Activated CD4-positive, alpha-beta T cell treated with anti-CD3 and anti-CD28 coated beads for 36 hours (primary cell): ENCODE measurements at places on chromosomes 16 and 17. TPM values are rescaled to one million over a fixed set of nuclear protein-coding genes. Genes with fewer than 3 reads are reported as not detected.

- H3K27me3 ChIP-seq = no peaks in the 10 kb centered on the region
- no peak for DNase-seq
- H3K27ac ChIP-seq = no peak overlapping the region
- H3K36me3 ChIP-seq = no peaks in the 10 kb centered on the region
- no peak overlapping the region for H3K4me3 ChIP-seq
- H3K4me1 ChIP-seq = no peaks in the 10 kb centered on the region
These were observed 257.6 kb downstream of the PARN start for GRCh38 chr16:14372471-14372870.

DNA sequence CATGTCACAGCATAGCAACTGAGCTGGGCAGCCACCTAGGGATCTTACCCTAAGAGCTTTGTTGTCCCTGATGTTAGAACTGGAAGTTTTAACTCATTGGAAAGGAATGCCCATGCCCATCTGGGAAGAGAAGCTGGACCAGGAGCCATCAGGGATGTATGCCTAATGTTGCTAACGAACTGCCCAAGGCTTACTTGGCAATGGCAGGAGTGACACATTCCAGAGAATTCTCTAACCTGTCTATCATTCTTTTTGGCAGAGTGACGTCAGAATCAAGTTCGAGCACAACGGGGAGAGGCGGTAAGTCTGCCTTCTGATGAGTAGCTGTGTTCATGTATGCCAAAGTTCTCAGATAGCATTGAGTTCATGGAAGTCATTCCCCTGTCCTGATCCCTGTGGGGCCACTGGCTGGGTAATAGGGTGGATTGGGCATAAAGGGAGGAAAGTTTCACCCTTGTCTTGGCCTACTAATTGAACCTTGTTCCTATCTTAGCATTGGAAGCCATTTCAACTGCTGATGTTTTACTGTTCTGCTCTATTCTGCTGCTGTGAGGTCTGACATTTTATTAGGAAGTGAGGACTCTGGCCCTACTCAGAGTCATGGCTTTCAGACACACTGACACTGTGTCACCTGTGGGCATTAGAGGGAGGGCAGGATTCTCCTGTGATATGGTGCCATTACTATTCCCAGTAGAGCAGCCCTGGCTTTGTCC is 23.7 kb downstream of the MAP3K3 start:
- DNase-seq = no peak
- H3K27me3 ChIP-seq = no peaks in the 10 kb centered on the region
- H3K36me3 ChIP-seq = peaks cover 7% of the 10 kb centered on the region
- no peak overlapping the region for H3K4me3 ChIP-seq
- H3K4me1 ChIP-seq = peaks cover 10% of the 10 kb centered on the region

- no peak overlapping the region for H3K27ac ChIP-seq
- no peaks in the 10 kb centered on the region for H3K4me1 ChIP-seq
- H3K4me3 ChIP-seq = no peak overlapping the region
- H3K27me3 ChIP-seq = no peaks in the 10 kb centered on the region
- no peaks in the 10 kb centered on the region for H3K36me3 ChIP-seq
- DNase-seq = no peak
These were observed 115.7 kb upstream of the KCNJ16 start for GRCh38 chr17:69959283-69959682.

DNA sequence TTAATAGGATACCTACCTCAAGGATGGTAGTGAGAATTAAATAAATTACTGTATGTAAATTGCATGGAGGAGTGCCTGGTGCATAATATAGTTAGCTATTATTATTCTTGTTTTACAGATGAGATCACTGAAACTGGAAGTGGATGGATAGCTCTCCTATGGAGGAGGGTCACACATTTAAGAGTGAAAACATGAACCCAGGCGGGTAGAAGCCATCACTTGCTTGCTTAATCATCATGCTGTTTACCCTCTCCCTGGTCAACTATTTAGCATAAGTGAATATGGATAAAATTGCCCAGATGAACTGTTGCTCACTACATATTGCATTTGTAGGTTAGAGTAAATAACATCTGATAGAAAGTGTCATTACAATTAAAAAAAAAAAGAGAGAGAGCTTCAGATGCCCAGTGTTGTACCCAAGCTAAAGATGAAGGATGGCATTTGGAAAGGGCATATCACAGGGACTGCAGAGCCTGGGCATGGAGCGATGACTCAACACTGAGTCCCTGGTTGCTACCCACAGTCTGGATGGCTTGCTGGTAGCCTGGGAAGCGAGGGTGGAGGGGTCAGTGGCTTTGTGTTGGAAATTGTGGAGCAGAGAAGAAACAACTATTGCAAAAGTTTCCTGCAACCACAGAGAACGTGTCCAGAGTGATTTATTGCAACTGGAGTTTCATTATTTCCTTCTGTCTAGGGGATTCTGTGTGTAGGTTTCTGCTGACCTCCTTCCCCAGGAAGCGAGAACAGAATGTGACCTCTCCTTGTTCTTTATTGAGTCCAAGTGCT is 414.4 kb downstream of the SHISA9 start:
- no peaks in the 10 kb centered on the region for H3K36me3 ChIP-seq
- H3K4me1 ChIP-seq = no peaks in the 10 kb centered on the region
- H3K27me3 ChIP-seq = no peaks in the 10 kb centered on the region

DNA sequence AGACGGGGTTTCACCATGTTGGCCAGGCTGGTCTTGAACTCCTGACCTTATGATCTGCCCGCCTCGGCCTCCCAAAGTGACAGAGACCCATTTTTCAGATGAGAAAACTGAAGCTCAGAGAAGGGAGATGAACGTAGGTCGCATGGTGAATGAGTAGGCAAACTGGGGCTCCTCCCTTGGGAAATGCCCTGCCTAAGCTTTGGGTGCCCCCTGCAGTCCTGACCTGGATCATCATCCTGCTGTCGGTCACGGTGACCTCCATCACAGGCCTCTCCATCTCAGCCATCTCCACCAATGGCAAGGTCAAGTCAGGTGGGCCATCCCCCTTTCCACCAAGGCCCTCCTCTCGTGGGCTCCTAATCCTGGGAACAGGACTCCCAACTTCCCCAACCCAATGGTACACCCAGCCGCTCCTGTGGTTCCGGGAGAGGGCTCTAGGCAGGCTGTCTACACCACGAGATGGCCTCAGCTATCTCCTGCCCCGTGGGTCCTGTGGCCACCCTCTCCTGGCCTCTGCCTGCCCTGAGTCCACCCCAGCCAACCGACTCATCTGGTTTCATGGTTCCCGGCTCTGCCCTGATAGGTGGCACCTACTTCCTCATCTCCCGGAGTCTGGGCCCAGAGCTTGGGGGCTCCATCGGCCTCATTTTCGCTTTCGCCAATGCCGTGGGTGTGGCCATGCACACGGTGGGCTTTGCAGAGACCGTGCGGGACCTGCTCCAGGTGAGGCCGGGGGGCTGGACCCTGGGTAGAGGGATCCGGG is 4.7 kb downstream of the SLC12A3 start:
- no peaks in the 10 kb centered on the region for H3K4me1 ChIP-seq
- DNase-seq = peak; percentile 64
- H3K4me3 ChIP-seq = no peak overlapping the region
- H3K27me3 ChIP-seq = no peaks in the 10 kb centered on the region
- no peaks in the 10 kb centered on the region for H3K36me3 ChIP-seq
- H3K27ac ChIP-seq = peak overlapping the region; percentile 7

DNA sequence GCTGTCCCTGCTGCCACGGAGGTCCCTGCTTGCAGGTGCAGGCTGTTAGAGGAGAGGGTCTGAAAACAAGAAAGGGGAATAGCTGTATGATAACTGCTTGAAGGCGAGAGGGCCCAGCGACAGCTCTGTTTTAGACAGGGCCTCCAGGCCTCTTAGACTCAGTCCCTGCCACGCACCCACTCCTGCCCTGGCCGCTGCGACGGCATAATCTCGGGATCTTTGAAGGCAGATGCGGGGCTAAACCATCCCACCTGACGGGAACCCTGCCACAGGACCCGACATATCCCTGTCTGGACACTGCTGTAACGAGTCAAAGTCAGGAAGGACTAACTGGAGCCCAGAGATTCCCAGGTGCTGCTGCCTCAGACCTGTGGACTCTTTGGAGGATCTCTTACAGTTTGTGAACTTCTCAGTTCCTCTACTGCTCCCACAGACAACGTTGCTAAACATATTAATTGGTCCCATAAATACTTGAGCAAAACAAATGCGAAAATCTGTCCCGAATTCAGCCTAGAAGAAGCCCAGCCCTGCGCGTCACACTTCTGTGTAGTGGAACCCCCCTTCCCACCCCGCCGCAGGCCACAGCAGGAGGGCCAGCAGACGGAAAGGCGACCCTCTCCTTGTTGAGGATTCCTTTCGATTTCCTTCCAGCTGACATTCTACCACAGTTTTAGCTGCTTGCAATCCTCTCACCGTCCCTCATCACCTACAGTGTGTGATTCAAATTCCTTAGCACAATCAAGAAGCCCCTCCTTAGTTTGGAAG is 998 bp upstream of the TMEM11 start:
- peaks cover 21% of the 10 kb centered on the region for H3K36me3 ChIP-seq
- H3K4me1 ChIP-seq = peaks cover 68% of the 10 kb centered on the region
- H3K27ac ChIP-seq = peak overlapping the region; percentile 82
- peak overlapping the region; percentile 82 for H3K4me3 ChIP-seq

DNA sequence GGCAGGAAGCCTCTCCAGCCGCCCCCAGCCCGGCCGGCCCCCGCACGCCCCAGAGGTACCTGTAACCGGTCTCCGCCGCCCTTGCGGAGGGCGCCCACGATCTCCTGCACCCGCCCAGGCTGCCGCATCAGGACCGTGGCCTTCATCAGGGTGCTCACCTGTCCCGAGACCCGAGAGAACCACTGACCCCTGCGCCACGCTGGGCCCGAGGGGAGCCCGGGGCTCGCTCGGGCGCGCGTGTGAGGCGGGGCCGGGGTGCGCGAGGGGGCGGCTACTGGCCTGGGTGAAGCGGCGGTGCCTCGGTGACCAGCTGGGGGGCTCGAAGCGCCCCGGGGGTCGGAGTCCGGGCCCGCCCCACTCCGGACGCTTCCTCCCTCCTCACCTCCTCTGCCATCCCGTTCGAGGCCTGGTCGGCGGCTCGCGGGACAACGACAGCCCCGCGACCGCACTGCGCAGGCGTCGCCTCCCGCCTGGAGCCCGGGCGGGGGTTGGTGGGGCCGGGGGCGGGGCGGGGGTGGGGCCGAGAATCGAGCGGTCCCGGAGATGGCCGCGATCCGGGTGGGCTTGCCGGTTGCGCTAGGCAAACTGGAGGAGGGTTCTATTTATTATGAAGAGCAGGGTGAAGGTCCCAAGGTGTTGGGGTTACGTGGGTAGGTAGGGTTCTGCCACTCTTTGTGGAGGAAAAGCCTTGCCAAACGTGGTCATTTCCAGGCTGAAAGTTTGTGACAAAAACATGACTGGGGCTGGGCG is at the start of gene NT5C3B:
Gene NT5C3B (minus strand): TSS at position 433 of the 750 bp plus-strand sequence. CDS start 39 bp downstream, at position 394.
- H3K36me3 ChIP-seq = peaks cover 5% of the 10 kb centered on the region
- H3K27me3 ChIP-seq = no peaks in the 10 kb centered on the region
- peak; percentile 67 for DNase-seq
- peak within 1 kb of the TSS; percentile 80 for H3K4me3 ChIP-seq

GRCh38 chr16:15041271-15042004 is 14.4 kb downstream of the NTAN1 start:
- no peak overlapping the region for H3K27ac ChIP-seq
- no peak overlapping the region for H3K4me3 ChIP-seq
- no peak for DNase-seq
- H3K36me3 ChIP-seq = peaks cover 28% of the 10 kb centered on the region
- H3K27me3 ChIP-seq = no peaks in the 10 kb centered on the region

RRAD gene
- total RNA-seq = 0.19 TPM

- no peak overlapping the region for H3K4me3 ChIP-seq
- no peak for DNase-seq
- peaks cover 5% of the 10 kb centered on the region for H3K27me3 ChIP-seq
- no peaks in the 10 kb centered on the region for H3K4me1 ChIP-seq
- no peak overlapping the region for H3K27ac ChIP-seq
These were observed 435.5 kb downstream of the CA10 start for GRCh38 chr17:51722994-51723393.

DNA sequence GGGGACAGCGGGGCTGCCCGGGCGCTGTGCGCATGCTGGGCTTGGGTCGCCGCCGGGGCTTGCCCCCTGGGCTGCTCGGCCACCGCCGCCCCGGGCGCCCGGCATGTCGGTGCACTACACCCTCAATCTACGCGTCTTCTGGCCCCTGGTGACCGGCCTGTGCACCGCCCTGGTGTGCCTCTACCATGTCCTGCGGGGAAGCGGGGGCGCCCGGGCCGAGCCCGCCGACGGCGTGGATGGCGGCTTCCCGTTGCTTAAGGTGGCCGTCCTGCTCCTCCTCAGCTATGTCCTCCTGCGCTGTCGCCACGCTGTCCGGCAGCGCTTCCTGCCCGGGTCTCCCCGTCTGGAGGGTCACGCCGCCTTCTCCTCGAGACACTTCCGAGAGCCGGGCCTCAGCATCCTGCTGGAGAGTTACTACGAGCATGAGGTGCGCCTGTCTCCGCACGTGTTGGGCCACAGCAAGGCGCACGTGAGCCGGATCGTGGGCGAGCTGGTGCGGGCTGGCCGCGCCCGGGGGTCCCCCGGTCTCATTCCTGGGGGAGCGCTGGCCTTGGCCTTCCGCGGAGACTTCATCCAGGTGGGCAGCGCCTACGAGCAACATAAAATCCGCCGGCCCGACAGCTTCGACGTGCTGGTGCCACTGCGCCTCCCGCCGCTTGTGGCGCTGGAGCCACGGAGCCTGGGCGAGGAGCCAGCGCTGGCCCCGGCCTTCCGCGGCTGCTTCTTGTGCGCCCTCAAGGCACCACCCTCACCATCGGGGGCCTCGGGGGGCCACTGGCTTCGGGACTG is 789 bp downstream of the ITPRIPL2 start:
- H3K27ac ChIP-seq = no peak overlapping the region
- peak overlapping the region; percentile 56 for H3K4me3 ChIP-seq
- no peaks in the 10 kb centered on the region for H3K36me3 ChIP-seq
- H3K27me3 ChIP-seq = peaks cover 22% of the 10 kb centered on the region
- peak; percentile 33 for DNase-seq

CACNG3 gene
- total RNA-seq = not detected

DNA sequence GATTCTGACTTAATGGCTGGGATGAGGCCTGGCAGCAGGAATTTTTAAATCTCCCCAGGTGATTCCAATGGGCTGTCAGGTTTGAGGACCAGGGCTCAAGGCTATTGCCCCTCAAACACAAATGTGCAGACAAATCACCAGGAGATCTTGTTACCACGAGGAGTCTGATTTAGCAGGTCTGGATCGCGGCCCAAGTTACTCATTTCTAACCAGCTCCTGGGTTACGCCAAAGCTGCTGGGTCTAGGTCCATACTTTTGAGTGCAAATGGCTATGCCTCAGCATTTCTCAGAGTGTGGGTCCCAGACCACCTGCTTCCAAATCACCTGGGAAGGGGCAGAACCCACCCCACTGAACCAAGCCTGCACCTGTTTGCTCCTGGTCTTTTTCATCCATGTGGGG is 33.1 kb downstream of the CNGB1 start:
- DNase-seq = no peak
- H3K4me3 ChIP-seq = no peak overlapping the region
- no peak overlapping the region for H3K27ac ChIP-seq
- H3K4me1 ChIP-seq = no peaks in the 10 kb centered on the region
- H3K27me3 ChIP-seq = no peaks in the 10 kb centered on the region
- H3K36me3 ChIP-seq = no peaks in the 10 kb centered on the region

- DNase-seq = no peak
- H3K4me3 ChIP-seq = no peak overlapping the region
- no peaks in the 10 kb centered on the region for H3K36me3 ChIP-seq
These were observed 226.5 kb downstream of the PMP22 start for GRCh38 chr17:15038656-15039055.
